ENCODE measurements at places on chromosomes 16 and 17.

GRCh38 chr16:83393196-83393981, 414.4 kb upstream of the HSBP1 start:
- no peak for DNase-seq

GRCh38 chr16:2524339-2524938, 4.3 kb downstream of the AMDHD2 start:
- DNase-seq, result no peak

- no peak for DNase-seq
Measured at GRCh38 chr17:80283116-80283852, 22.6 kb downstream of the RNF213 start.

GRCh38 chr16:4052096-4052495, 64.1 kb downstream of the ADCY9 start:
- no peak for DNase-seq

GRCh38 chr16:63422715-63423114, 1386.5 kb upstream of the CDH8 start:
- DNase-seq, result no peak

DNA sequence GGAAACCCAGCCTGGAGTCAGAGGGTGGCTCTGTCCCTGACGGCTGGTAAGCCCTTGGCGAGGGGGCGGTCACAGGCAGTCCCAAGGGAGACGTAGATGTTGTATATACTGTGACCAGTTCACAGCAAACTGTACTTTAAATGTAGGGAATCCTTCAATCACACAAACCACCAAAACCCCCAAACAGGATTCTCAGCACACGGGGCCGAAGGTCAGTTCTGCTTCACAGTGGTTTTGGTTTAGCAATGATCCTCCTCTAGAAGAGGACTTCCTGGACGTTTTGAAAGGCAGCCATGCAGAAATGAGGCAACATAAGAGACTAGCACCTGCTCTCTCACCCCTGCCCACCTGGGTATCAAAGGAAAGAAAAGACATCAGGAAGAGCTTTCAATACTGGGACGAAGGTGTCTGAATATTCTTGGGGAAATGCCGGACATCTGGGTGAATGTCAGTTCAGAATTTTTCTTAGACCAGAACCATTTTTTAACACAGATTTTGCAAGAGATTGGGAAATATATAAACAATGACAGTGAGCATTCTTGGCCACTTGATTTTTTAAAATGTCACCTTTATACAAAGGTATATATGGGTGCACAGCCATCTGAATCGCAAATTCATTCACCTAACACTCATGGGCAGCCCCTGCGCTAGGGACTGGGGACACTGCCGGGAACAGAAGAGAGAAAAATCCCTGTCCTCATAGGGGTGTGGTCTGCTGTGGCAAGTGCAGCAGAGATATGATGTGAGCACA, 74.2 kb downstream of the CRISPLD2 start:
- DNase-seq, result no peak

- DNase-seq, result no peak
Measured at GRCh38 chr17:66507103-66507923, 204.9 kb downstream of the PRKCA start.

DNA sequence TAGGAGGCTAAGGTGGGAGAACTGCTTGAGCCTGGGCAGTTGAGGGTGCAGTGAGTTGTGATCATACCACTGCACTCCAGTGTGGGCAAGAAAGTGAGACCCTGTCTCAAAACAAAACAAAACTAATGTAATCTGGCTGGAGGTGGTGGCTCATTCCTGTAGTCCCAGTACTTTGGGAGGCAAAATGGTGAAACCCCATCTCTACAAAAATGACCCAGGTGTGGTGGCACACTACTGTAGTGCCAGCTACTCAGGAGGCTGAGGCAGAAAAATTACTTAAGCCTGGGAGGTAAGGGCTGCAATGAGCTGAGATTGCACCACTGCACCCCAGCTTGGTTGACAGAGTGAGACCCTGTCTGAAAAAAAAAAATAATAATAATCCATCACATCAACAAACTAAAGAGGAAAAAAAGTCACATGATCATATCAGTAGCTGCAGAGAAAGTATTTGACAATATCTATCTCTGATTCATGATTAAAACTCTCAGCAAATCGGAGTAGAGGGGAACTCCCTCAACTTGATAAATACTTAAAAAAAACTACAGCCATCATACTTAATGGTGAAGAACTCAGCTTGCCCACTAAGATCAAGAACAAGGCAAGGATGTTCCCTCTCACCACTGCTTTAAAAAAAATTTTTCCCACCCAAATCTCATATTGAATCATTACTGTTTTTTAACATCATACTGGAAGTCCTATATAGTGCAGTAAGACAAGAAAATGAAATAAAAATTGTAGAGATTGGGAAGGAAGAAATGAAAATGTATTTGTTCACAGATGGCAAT, 31.0 kb downstream of the DHRS7B start:
- no peak for DNase-seq

GRCh38 chr17:80940171-80941123, 51.2 kb upstream of the CHMP6 start:
- DNase-seq, result no peak

GRCh38 chr17:17175917-17176316, 30.2 kb downstream of the PLD6 start:
- no peak for DNase-seq

DNA sequence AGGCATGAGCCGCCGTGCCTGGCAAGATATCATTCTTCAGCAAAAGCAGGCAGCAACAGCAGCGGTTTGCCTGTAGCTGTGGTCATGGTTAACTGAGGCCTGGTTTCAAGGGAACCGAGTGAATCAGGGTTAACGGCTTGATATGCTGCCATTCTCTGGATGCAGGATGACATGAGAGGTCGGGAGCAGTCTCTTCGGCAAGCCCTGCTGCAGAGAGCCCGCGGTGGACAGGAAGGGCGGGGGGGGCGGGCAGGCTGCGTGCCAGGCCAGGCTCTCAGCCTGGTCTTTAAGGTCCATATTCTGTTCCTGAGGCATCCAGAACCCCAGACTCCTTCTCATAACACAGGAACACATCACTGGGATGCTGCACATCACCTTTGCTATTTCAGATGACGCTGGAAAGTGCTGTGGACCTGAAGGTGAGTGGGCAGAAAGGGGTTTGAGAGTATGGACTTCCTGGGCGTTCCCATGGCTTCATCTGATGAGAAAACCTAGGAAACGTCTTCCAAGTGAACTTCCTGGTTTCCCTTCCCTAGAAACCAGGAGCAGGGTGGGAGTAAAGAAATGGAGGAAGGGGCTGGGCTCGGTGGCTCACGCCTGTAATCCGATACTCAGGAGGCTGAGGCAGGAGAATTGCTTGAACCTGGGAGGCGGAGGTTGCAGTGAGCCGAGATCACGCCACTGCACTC, 165.6 kb upstream of the RPH3AL start:
- no peak for DNase-seq

DNA sequence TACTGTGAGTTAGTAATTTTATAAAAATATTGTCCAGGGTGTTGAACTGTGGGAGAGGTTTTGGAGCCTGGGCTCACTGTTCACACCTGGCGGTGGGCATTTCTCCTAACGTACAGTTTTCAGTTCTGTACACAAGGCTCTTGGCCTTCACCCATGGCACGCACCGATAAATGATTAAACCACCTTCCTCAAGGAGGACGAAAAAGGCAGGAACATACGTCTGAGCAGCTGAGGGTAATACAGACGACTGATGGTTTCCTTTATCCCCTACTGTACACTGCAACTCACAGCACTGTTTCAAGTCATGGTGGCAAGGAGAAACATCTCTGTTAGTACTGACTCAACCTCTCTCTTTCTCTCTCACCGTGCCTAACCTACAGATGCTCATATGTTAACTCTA, 1.4 kb upstream of the ST6GALNAC1 start:
- no peak for DNase-seq

- DNase-seq, result no peak
Measured at GRCh38 chr17:8469964-8470363, 34.3 kb downstream of the NDEL1 start.

DNA sequence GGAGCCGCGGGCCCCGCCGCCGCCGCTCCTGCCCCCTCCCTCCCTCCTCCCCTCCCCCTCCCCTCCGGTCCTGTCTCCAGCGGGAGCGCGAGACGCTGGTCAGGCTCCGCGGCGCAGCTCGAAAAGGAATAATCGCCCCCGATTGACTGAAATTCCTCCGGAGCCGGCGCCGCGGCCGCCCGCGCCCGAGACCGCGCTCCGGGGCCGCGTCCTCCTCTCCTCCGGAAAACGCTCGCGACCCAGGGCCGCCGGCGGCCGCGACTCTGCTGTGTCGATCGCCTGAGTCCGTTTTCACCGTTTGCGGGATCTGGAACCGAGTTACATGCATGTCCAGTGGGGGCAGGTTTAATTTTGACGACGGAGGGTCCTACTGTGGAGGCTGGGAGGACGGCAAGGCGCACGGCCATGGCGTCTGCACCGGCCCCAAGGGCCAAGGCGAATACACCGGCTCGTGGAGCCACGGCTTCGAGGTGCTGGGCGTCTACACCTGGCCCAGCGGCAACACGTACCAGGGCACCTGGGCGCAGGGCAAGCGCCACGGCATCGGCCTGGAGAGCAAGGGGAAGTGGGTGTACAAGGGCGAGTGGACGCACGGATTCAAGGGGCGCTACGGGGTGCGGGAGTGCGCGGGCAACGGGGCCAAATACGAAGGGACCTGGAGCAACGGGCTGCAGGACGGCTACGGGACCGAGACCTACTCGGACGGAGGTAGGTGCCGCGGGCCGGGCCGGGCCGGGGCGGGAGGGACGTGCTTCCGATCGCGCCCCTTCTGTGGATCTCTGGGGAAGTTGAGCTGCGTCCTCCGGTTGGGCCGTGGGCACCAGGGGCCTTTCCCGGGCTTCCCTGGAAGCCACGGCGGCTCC, 744 bp downstream of the JPH3 start:
- DNase-seq, result no peak

DNA sequence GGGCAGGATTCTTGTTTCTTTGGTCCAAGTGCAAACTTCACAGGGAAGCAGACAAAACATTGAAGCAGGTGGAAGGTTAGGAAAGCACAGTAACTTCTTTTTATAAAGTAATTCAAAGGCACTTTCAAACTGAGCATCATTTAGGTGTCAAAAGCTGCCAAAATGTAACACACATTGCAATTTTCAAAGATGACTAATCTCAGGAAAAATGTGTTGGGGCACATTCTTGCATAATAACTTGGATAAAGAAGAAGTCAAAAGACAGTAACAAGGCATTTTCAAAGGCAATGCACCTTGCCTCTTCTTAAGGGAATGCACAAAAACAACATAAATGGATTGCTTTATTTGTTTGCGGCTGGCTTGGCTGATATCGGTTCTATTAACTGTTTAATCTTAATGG, 3.6 kb downstream of the KCNJ2 start:
- DNase-seq, result no peak

DNA sequence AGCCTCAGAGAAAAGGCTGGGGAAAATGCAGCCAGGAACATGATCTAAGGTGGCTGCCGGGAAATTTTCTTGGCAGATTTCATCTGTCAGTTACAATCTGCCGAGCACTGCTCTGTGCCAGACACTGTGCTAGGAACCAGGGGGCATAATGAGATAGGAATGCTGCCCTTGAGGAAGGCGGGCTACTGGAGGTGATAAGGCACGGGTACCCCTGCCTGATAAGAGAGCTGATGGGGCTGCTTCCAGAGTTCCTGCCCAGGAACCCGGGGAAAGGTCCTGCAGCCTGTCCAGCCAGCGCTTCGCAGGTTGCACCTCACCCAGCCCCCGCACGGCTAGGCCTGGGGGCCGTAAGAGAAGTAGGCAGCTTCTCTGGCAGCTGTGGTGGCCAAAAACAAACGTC, 3.1 kb downstream of the SCNN1G start:
- no peak for DNase-seq

DNA sequence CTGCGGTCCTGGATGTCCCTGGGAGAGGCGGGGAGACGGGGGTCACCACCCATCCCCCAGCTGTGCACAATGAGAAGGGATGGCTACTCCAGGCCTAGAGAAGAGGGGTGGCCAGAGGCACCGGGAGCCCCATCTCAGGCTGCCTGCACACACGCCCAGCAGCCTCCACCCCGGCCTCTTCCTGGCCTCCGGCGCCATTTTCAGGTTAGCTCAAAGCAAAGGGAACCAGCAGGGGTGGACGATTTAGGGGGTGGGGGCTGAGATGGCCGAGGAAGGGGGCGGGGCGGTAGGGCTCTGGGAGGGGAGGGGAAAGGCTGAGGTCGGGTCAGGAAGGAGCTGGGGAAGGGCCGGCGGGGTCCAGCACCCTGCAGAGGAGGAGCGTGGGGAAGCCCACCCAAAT, 42.8 kb downstream of the SRCIN1 start:
- no peak for DNase-seq

GRCh38 chr16:4945560-4946502, 8.9 kb upstream of the PPL start:
- no peak for DNase-seq

GRCh38 chr16:80587071-80587470, 46.3 kb downstream of the DYNLRB2 start:
- no peak for DNase-seq

DNA sequence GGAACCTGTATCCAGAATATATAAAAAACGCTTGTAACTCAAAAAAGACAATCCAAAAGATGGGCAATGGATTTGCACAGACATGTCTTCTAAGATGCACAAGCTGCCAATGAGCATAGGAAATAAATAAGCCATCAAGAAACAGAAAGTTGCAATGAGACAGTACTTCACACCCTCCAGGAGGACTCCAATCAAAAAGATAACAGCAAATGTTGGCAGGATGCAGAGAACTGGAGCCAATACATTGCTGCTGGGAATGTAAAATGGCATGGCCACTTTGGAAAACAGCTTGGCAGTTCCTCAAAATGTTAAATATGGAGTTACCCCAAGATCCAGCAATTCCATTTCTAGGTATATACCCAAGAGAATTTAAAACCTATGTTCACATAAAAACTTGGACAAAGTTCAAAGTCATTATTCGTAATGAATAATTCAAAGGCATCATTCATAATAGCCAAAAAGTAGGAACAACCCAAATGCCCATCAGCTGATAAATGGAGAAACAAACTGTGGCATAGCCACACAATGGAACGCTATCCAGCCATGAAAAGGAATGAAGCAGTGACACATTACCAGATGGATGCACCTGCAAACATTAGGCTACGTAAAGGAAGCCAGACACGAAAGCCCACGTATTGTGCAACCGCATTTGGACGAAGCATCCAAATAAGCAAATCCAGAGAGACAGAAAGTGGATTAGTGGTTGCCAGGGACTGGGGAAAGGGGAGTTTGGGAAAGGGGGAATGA, 25.6 kb downstream of the GGA2 start:
- DNase-seq, result no peak

DNA sequence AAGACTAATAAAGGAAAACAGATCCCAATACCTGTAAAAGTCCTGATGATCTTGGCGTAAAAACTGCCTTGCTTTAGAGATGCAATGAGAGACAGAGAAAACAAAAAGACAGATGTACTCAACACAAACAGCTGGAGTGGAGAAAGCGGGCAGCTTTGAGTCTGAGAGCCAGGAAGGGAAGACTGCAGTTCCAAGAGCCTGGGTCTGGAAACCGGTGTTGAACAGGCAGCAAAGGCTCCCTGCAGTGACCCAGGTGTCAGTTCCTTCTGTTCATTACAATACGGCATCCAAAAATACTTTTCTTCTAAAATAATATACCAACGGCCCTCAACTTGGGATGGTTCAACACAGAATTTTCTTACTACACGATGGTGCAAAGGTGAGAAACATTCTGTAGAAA, 29.6 kb downstream of the VPS53 start:
- no peak for DNase-seq
